ENCODE measurements at places on chromosomes 11 and 22.

- DNase-seq: no peak
These were observed 35.2 kb upstream of the P2RY2 start for GRCh38 chr11:73182824-73183321.

- no peak for DNase-seq
These were observed 1179.0 kb downstream of the LRRC4C start for GRCh38 chr11:40280159-40281051.

DNA sequence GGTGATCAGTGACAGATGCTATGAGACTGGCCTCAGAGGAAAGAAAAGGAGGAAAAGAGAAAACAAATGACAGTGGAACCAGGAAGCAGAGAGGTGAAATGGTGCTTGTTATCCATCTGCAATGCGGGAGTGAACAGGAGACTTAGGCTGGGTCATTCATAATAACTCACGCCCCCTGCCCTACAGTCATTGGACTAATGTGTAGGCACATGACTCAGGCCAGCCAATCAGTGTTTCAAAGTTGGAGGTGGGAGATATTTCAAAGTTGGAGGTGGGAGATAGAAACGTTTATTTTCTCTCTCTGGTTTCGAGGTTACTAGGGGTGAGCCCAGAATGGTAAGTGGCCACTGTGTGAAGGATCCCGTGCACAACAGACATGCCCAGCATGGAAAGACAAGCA lies 30.3 kb downstream of the SLC22A6 start:
- no peak for DNase-seq

- DNase-seq: no peak
These were observed 35.9 kb downstream of the KCNQ1OT1 start for GRCh38 chr11:2663915-2664314.

DNA sequence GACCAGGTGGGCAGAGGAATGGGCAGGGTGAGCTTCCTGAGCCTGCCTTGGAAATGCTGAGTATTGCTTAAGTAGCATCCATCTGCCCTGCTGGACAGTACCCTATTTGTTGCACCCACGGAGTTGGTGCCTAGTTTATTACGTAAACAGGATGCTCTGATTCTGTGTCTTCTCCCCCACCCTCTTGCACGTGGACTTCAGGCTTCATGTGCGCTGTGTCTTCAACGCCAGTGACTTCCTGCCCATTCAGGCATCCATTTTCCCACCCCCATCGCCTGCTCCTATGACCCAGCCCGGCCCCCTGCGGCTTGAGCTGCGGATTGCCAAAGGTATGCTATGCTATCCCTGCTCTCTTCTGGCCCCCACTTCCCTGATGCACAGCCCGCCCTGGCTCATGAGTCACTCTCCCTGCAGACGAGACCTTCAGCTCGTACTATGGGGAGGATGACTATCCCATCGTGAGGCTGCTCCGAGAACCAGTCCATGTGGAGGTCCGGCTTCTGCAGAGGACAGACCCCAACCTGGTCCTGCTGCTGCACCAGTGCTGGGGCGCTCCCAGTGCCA lies 5.7 kb downstream of the ZP1 start:
- DNase-seq: no peak

Measured in NCI-H526 treated with DMSO at 0.1 percent for 48 hours (cell line).